Bronchial epithelial cell (primary cell): ENCODE measurements at places on chromosomes 12 and 14. TPM values are rescaled to one million over a fixed set of nuclear protein-coding genes. Genes with fewer than 3 reads are reported as not detected.

DNA sequence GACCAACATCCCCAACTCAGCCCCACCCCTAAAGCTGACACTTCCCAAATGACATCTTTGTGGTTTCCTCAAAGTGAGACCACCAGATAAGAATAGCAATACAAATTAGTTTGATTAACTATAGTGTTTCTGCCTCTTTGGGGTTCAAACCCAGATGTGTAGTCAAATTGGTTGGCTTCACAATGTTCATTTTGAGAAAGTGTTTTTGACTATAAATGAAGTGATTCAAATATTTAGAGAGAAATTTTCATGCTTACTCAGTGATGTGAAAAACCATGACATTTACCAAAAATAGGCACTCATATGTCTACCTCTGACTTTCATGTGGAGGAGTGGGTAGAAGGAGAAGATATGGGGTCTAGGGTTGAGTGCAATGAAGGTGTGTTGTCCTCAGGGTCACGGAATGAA lies 218.4 kb downstream of the BCAT1 start:
- DNase-seq: no peak

- no peak for DNase-seq
These were observed 21.8 kb downstream of the DERA start for GRCh38 chr12:15932971-15933370.

GRCh38 chr12:77070800-77071449 lies 5.6 kb upstream of the E2F7 start:
- DNase-seq: no peak

DNA sequence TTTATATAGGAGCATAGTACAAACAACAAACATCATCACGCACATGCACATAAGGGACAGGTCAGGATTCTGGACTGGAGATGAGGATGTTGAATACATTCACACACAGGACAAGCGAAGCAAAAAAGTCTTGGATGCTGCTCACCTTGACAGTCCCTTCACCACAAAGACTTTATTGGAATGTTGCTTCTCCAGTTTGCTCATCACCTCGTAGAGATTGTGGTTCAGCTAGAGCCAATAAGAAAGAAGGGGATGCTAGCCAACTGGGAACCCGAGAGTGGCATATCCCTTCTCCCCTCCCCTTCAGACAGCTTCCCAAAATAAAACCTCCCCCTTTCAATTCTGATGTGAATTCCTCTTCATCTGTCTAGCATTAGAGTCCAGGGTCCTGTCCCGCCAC lies 25.4 kb upstream of the SMAGP start:
- no peak for DNase-seq

- DNase-seq: no peak
These were observed 8.1 kb upstream of the CLMN start for GRCh38 chr14:95327558-95328374.

- no peak for DNase-seq
These were observed 7.9 kb upstream of the PWP1 start for GRCh38 chr12:107677671-107678070.

DNA sequence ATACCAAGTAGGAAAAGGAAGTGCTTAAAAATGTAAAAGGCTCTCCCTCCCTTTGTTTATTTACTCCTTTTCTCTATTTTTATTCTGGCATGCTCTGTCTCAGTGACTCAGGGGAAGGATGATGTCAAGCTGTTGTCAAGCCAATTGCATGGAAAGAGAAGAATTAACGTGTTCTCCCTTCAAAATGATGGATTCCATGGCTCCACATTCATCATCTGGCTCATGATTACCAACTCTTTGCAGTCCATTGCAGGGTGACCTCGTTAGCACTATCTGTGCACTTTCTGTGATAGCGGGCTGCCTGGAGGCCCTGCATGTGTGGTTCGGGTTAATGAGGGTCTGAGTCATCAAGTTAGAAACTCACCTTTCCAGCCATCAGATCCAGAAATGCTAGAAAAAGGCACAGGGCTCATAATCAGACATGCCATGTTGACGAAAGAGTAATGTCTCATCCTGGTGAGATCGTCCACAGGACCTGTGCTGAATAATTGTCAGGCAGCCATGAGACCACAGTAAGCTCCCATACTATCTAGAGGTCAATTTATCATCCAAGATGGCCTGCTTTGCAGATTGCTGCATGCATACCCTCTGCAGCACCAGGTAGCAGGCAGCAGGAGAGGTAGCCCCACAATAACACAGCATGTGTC lies 79.2 kb upstream of the BTG1 start:
- peak; percentile 89 for DNase-seq

DNA sequence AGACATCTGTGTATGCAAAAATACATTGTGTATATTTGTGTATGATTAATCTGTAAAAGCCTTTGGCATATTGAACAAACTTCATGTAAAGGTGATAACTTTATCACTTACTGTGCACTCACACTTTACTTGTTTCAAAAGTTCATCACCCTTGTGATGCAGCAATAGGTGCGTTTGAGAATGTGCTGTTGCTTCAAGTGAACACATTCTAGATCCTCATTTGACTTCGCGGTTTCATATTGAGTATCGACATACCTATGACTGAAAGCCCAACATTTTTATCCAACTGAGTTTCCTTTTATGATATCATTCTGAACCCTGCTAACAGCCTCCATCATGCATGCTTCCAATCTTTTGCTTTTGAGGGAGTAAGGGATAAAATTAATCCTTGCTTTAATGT lies 1086.9 kb downstream of the TMEM121 start:
- DNase-seq: no peak

DNA sequence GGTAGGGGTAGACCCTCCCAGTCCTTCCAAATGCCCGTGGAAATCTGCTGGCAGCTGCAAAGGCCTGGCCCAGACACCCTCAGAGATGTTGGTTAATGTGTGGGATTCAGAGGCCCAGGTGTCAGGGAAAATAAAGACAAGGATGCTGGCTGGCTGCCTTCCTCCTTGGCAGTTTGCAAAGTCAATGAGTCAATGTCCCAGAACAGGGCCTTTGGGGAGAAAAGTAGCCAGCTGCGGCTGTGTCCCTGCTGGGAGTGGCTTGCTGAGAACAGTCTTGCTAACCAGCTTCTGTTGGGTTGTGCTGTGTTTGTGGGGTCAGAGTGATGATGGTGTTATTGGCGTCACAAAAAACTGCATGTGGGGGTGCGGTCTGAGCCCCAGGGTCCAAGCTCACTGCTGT lies 29.2 kb downstream of the GLRX5 start:
- no peak for DNase-seq

Gene DAO
- total RNA-seq: not detected in 2 replicates

Gene LIN7A
- under 0.01 TPM in 1 of 2 replicates, not detected in the other for total RNA-seq

Gene KRT73
- total RNA-seq: not detected in 2 replicates

Gene RD3L
- total RNA-seq: not detected in 2 replicates
